Stimulated activated CD4-positive, alpha-beta T cell treated with anti-CD3 and anti-CD28 coated beads, Interleukin-2, amount 100 ng/mL, for 24 hours (primary cell): ENCODE measurements at places on chromosomes 12 and 14.

DNA sequence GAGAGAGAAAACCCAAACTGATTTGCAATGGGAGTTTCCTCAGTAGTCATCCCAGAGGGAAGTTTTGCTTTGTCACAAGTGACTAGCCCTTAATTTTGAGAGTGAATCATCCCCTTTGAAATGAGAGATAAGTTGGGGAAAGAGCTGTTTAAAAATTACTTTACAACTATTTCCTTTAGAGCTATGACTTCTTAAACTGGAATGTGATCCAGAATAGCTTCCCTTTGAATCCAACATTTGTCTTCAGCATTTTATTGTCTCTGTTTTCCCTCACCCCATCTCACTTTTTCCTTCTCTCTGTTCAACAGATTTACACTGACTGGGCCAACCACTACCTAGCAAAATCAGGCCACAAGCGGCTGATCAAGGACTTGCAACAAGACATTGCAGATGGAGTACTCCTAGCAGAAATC, 109.3 kb downstream of the NAV3 start:
- no peak for DNase-seq

GRCh38 chr14:92481386-92481785, 32.2 kb upstream of the RIN3 start:
- DNase-seq, result no peak

DNA sequence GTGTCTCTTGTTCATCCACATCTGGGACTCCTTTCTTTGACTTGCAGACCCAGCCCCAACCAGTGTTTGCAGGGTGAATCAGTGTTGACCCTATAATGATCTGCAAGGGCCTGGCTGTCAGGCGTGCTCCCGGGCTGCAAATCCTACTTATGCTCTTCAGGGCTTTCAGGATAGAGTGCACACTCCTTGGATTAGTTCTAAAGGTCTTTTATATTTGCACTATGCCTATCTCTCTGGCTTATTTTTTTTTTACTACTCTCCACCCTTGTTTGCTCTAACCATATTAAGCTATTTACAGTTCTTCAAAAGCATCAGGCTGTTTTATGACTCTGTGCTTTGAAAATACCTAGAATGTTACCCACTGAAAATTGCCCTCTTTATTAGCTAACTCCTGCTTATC, 4.3 kb upstream of the PRICKLE1 start:
- DNase-seq, result no peak

DNA sequence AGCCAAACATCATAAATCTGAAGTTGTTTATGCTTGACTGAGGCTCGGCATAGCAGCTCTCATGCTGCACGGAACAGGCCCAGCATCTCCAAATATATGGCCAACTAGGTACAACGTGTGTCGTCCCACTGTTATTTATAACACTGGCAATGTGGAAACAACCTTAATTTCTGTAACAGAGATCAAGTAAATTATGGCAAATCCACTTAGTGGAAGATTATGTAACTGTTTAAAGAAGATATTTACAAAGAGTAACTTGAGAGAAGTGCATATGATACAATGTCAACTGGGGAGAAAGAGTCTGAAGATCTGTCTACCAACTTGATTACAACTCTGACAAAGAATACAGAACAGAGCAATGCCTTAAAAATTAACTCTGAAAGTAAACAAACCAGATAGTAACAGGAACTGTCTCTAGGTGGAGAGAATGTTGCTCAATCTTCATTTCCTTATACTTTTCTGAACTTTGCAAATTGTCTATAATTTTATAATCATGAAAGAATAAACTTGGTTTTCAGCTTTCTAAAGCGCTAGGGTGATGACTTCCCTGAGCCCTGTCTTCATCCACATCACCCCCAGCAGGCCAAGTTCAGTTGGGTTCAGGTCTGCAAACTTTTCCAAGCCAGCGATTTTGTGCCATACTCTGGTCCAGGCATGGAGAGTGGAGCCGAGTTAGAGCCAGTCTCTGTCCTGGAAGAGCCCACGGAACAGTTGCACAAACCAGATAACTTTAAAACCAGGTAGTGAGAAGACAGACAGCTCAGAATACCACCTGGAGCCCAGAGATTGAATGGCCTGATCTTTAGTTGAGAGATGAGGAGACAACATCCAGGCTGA, 44.3 kb upstream of the BDKRB2 start:
- no peak for DNase-seq

- DNase-seq, result peak; percentile 72
Observed at GRCh38 chr12:54216797-54217661, 28.2 kb upstream of the SMUG1 start.

- no peak for DNase-seq
Observed at GRCh38 chr14:49249022-49249421, 337.2 kb downstream of the RPS29 start.

GRCh38 chr12:67804168-67804567, 155.6 kb downstream of the DYRK2 start:
- peak; percentile 58 for DNase-seq

- DNase-seq, result no peak
Observed at GRCh38 chr12:31603546-31604009, 12.6 kb upstream of the DENND5B start.

DNA sequence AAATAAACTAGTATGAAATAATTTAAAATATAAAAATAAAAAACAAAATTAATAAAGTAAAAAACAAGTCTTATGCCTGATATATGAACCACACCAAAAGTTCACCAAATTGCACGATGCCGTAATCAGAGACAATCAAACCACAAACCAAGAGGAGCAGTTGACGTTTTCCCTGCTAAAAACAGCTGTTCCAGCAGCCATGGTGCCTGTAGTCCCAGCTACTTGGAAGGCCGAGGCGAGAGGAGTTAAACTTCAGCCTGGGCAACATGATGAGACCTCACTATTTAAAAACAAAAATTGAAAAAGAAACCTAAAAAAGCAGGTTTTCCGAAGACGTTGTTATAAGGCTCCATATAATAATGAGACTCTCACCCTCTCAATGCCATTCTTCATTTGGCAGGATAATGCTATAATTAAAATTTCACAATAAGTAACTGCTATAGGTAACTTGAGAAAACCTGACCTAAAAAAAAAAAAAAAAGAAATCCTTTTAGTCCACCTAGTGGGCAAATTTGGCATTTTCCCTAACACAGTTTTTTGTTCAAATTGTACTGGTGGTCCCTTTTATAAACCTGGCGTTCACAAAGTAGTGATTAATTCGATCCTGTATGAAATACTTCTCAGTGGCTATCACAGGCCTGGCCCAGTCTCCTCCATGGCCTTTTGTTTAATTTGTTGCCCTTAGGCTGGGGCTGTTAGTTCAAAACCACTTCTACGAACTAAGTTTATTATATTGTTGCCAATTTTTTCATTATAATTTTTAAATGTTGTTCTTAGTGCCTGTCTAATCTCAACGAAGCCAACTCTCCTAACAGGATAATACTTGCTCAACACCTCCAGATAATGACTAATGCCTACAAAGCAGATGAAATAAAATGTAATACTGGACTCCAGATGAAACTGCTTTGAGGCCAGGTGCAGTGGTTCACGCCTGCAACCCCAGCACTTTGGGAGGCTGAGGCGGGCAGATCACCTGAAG, 62.1 kb downstream of the TNFAIP2 start:
- DNase-seq, result no peak

DNA sequence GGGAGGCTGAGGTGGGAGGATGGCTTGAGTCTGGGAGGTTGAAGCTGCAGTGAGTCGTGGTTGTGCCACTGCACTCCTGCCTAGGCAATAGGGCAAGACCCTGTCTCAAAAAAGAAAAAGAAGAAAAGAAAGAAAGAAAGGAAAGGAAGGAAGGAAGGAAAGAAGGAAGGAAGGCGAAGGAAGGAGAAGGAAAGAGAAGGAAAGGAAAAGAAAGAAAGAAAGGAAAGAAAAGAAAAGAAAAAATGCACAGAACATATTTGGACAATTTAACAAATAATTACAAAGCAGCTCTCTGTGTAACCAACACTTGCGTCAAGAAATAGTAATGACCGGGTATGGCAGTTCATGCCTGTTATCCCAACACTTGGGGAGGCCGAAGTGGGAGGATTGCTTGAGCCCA, 35.8 kb upstream of the PTGR2 start:
- DNase-seq, result no peak

DNA sequence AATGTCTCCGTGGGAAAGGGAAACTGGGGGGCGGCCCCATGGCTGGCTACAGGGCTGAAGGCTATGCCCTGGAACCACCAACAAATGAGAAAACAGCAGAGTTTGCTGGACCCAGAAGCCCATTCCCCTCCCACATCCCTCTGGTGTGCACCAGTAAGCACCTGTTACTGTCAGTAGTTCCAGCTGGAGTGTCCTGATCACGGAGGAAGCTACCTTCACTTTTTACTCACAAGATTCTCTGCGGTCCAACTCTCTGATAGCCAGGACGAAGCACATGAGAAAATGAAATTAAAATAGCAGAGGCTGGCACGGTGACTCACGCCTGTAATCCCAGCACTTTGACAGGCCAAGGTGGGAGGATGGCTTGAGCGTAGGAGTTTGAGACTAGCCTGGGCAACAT, 22.7 kb upstream of the MEG3 start:
- no peak for DNase-seq

DNA sequence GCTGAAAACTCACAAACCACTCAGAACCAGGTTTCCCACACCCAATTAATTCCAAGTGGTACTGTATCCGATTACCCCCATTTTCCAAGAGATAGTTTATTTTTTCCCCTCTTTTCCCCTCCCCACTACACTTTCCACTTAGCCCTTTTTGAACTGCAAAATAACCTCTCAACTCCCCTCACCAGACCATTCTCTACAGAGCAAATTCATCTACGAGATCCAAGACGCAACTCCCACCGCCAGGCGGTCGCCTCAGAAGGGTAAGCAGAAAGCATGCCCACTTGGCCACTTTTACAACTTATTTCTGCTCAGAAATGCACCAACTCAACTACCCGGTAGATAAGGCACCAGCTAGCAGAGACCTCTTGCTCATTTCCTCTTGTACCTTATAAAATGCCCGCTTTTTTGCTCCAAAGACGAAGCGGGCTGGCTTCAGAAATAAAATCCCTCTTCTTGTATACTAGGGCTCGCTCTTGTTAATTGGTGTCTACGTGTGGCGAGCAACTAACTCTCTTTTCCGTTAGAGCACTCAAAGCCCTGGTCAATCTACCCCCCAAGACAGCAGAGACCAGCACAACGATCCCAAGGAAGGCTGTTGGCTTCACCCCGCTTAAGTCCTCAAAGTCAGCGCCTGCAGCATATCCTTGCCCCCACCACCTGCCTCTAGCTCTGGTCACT, 910 bp upstream of the SRP54 start:
- peak; percentile 50 for DNase-seq

GRCh38 chr12:79402606-79403005, 288.2 kb downstream of the PAWR start:
- DNase-seq, result no peak

DNA sequence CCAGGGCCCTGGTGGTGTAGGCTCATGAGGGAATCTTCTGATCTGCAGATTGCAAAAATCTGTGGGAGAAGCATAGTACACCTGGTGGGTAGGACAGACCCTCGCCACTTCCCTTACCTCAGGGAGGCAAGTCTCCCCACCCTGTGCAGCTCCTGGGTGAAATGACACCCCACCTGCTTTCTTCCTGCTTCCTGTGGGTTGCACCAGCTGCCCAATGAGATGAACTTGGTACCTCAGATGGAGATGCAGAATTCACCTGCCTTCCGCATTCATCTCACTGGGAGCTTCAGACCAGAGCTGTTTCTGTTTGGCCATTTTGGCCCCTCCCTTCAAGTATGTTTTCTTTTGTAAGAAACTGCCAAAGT, 4.7 kb downstream of the CLEC2D start:
- DNase-seq, result no peak

- DNase-seq, result no peak
Observed at GRCh38 chr12:111201036-111201435, 167.9 kb downstream of the PHETA1 start.

DNA sequence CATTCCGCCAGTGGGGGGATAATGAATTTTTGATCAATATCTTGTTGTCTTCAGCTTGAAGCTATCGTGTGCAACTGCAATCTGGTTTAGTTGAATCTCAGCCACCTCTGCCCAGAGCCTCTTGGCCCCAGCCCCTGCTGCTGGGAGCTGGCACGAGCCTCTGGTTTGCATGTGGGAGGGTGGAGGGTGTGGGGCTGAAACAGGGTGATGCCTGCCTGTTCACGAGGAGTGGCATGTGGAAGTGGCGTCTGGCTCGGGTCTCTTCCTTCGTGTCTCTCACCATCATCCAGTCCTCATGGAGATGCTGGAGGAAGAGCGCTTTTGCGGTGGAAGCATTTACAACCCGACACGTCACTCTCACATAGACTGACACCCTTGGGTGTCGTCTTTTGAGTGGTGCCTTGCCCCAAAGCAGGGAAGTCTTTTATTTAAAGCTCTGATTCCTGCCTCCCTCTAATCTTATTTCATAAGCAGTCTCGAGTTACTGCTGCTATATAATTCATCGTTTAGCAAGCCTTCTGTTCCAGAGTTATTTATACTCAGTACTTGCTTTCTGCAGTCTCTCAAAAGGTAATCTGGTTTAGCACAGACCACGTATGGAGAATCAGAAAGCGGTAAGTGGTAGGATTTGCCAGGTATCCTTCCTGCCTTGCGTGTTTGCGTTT, 64.5 kb downstream of the AACS start:
- DNase-seq, result no peak

DNA sequence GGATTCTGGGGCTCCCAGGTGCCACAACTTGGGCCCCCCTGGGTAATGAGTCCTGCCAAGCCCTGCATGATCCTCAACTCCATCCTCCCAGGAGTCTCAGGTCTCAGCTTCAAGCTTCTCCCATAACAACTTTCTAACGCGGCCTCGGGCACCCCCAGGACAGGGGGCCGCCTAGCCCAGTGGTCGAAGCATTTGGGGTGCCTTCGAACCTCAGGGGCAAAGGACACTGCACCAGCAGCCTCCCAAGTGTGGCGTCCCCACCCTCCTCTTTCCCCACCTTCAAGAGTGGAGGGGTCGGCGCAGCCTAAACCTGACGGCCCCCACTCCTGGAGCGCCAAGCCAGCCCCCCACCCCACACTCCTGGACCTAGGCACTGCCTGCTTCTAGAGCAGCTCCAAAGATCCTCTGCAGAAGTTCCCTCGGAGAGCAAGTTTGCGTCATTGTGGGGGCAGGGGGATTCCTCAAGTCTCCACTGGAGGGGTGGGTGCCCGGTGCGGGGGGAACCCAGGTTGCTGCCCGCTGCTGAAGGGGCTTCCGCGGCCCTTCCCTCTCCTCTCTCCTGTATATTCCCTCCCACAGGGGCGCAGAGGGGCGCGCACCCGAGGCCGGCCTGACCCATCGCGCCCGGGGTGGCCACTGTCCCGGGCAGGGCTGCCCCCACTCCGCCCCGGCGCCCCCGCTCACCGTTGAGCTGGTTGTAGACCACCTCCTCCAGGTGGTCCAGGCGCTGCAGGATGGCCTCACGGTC, 933 bp downstream of the GALNT9 start:
- no peak for DNase-seq

GRCh38 chr12:105020241-105020962, 34.3 kb downstream of the NOPCHAP1 start:
- no peak for DNase-seq
